ENCODE measurements at places on chromosomes 11 and 22. TPM values are rescaled to one million over a fixed set of nuclear protein-coding genes. Genes with fewer than 3 reads are reported as not detected.
A peak's percentile ranks its signal among the peaks of the same experiment; 100 is the strongest.

- no peak for DNase-seq
These were observed 45.6 kb downstream of the IGSF9B start for GRCh38 chr11:133911171-133911570.

DNA sequence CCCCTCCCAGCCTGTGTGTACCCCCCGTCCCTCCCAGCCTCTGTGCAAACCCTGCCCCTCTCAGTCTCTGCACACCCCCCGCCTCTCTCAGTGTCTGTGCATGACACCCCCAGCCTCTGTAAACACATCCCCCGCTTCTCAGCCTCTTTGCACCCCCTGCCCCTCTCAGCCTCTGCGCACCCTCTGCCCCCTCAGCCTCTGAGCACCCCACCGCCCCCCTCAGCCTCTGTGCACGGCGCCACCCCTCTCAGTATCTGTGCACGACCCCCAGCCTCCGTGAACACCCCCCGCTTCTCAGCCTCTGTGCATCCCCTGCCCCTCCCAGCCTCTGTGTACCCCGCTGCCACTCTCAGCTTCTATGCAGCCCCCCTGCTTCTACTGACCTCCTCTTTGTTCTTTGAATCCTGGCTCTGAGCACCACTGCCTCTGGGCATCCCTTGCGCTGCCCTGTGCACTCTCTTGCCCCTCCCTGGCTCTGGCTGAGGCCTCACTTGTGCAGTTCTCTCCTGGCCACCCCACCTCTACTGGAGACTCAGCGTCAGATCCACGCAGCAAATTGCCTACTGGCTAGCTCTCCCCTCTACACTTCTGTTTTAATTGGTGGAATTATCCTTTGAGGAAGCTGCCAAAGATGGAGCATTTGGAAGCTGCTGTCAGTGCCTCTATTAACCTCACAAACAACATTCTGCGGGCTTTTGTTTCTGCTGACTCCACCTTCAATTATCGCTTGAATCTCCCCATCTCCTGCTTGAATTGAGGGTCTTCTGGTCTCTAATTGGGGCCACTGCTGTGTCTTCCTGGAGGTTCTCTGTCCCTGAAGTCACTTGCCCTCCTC, 838.6 kb downstream of the TBC1D22A start:
- DNase-seq: no peak

DNA sequence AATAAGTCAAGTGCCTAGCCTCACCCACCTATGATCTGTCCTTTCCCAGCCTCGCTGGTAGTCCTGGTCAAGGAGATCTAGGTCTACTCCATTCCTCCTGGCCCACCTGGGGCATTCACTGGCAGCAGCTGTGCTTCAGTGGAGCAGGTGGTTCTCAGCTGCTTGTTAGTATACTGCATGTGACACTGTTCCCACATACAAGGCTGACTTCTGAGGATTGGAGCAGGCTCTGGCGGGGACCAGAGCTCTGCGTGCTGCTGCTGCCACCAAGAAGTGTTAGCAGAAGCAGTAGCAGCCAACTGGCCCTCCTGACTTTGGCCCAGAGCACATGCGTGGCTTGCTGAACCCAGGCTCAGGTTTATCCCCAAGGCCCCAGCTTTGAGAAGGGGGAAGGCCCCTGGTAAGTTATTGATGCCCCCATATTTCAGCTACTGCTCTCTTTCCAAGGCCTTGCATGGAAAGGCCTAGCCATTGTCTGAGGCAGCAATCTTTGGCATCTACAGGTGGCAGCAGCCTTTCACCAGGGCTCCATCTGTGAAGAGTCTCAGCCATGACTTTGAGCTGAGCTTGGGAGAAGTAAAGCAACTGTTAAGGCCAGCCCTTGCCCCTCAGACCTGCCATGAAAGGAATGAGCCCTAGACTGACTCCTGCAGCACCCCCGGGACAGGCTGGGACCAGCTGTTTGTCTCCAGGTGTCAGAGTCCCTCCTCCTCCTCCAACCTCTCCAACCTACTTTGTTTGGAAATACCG, 26.5 kb downstream of the ARHGAP1 start:
- no peak for DNase-seq

- DNase-seq: no peak
These were observed 35.3 kb downstream of the EXT2 start for GRCh38 chr11:44130751-44131150.

DNA sequence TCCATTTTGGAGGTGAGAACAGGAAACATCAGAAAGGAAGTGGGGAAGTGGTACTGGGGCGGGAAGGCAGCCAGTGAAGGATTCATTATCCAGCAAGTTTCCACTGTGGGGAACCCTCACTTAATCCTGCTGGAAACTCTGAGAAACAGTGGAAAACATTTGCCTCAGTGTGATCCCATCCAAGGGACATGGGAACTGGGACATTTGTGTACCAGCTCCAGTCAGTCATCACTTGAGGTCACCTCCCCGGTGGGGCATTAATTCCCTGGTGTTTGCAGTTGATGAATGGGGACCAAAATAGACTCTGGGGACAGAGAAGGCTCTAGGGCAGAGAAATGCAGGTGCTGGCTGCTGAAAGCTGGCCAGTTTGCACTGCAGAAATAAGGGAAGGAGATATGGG, 599.9 kb downstream of the BUD13 start:
- no peak for DNase-seq

DNA sequence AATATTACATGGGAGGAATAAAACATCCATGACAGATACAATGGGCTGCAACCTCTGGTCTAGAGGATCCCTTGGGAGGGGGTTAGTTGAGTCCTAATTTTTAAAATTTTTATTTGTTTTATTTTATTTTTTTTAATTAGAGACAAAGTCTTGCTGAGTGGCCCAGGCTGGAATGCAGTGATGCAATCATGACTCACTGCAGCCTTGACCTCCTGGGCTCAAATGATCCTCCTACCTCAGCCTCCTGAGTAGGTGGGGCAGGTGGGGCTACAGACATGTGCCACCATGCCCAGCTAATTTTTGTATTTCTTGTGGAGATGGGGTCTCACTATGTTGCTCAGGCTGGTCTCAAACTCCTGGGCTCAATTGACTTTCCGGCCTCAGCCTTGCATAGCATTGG, 43.1 kb downstream of the FDX1 start:
- no peak for DNase-seq

DNA sequence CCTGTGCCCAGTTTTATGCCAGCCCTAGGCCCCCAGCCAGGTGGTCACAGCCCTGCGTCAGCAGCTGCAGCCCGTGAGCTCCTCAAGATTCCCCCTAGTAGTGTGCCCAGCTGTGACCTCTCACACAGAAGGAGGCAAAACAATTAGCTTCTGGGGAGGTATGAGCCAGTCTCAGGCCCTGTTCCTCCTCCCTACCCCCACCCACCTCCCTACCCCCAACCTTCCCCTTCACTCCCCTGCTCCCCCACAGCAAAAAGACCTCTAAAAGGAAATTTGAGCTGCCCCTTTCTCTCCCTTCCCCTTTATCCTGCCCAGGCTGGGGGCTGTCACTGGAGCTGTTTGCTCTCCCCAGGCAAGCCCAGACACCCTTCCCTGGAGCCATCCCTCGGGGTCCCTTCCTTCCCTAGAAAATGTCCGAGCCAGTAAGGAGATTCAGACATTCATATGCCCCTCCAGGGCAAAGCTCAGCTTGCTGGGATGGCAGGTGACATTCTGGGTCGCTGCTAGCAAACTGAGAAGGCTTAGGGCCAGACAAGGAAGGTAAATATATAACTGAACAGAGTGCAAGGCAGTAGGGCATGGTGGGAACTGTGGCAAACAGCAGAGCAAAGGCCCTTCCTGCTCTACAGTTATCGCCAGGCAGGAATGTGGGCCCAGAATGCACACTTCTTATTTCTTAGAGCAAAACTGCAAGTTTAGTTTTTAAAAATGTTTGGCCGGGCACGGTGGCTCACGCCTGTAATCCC, 300.2 kb downstream of the MN1 start:
- no peak for DNase-seq

CNTN5 gene
- not detected for total RNA-seq

GAB4 gene
- total RNA-seq: not detected

E2F8 gene
- total RNA-seq: 0.35 TPM

DNA sequence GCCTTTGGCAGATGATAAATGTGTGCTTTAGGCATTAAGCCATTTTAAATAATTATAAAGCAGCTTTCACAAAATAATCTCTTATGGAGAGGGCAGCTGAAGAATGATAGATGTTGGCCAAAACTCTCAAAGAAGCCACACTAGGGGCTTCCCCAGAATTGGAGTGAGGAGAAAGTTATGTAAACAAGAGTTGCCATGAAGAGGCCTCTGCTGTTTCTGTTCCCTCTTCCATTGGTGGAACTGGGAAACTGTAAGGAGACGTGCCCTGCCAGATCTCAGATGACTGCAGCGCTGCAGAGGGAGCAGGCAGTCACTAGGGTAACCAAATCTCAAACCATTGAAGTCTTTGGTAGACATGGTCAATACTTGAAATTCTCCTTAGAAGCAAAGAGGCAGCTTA, 19.4 kb upstream of the APLP2 start:
- DNase-seq: no peak

DNA sequence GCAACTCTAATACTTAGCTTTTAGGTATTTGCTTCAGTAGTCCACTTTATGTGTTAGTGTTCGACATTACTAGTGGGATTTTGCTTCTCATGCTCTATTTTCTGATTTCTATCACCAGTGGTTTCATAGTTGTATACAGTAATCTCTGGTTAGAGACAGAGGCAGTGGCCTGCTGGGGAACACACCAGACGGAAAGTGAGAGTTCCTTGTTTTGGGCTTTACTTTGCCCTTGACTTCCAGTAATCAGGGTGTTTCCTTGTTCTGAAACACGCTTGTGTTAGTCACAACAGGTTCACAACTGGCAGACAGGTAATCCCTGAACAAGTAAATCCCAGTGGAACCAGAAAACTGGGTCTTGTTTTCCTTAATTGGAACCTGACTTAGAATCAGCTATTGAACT, 56.0 kb downstream of the PACS1 start:
- no peak for DNase-seq

DNA sequence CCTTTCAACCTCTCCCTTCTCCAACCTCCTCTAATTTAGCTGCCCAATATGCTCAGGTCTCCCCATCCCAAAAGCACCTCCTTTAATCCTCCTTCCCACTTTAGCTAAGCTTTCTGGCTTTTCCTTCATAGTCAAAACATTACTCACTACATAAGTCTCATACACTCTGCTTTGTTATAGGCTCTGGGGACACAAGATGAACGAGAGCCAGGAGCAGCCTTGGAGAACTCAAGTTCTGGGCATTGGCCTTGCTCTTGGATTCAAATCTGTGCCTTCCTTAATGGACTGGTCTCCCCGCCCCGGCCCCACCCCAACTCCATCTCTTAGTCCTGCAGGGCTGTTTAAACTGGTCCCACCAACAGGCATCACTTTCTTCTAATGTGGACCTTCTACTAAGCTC, 11.4 kb upstream of the HPX start:
- DNase-seq: no peak

DNA sequence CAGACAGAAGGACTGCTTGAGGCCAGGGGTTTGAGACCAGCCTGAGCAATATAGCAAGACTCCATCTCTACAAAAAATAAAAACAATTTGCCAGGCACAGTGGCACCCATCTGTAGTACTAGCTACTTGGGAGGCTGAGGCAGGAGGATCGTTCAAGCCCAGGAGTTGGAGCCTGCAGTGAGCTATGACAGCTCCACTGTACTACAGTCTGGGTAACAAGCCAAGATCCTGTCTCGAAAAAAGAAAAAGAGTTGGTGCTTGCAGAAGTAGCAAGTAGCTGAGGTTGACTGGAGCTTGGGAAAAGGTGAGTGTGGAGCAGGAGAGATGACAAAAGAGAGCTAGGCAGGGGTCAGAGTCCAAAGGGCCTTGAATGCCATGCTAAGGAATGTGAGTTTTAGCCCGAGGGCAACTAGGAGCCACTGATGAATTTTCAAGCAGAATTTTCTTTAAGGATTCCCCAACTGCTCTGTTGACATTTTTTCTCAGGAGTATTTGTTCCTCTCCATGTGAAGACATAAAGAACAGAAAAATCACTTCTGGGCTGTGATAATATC, 3.1 kb downstream of the AP1B1 start:
- no peak for DNase-seq

GRCh38 chr11:36463781-36464180, 46.3 kb downstream of the TRAF6 start:
- no peak for DNase-seq

- DNase-seq: peak; percentile 96
These were observed at the start of gene MTCH2 for GRCh38 chr11:47642099-47642855. Gene MTCH2 (minus strand): TSS chr11:47642559. CDS start chr11:47642465, 94 bp downstream.

DNA sequence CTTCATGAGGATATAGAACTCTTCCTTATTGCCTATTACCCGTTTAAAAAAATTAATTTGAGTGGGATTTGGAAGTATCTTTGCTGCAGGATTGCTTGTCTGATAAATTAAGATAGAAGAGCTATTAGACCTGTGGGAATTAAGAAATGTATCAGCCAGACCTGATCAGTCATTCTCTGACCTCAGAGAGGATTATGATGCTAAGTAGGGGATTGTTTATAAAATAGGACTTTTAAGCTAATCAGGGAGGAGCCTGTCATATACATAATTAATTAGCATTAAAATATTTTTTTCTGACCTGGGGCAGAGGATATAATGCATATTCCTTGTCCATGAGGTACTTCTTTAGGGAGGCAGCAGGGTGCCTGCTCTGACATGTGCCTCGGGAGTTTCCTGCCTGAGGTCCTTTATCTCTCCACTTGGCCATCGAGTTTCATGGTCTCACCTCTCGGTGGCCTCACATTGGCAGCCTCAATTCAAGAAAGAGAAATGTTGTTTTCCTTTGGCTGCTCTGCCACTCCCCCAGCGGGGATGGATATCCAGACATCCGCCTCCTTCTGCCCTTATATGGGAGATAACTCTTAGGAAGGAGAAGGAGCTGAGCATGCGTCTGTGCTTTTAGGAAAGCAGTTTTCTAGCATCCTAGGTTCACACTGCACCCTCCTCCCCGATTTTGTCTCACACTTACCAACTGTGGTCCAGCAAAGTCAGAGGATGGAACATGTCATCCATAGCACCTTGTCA, 41.1 kb downstream of the DIXDC1 start:
- DNase-seq: no peak

MTMR3 gene
- 64.4 TPM for total RNA-seq

DNA sequence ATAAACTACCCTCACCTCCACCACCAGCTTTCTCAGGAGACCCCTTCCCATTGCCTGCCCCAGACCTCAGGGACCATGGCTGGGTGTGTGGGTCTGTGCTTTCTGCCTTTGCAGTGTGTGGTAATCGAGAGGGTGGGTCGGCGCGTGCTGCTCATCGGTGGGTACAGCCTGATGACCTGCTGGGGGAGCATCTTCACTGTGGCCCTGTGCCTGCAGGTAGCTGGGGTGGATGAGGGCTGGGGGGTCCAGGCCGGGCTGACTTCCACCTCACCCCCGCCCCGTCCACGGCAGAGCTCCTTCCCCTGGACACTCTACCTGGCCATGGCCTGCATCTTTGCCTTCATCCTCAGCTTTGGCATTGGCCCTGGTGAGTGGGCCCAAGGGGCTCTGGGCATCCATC, 10.5 kb upstream of the MIF start:
- no peak for DNase-seq

All from CD4-positive, CD25-positive, alpha-beta regulatory T cell (primary cell).